ENCODE measurements at places on chromosomes 1 and 21. TPM values are rescaled to one million over a fixed set of nuclear protein-coding genes. Genes with fewer than 3 reads are reported as not detected.

The OR2AK2 gene
- total RNA-seq, result 0.33 TPM

The OVAAL gene
- not detected for total RNA-seq

DNA sequence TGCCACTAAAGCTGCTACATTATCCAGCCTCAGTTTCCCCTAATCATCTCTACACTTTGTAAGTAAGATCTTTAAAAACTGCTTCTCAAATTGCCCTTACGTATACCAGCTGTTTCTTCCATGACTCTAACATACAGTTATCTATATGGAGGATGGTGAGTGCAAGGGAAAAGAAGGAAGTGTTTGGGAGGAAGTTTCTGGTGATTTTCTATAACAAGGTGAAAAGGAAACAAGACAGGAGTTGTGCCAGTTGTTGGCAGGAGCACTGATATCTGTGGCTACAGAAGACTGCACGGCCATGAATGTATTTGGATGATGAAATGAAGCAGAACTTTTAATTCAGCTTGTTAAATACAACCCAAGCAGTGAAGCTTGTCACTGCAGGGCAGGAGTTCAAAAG is 32.3 kb upstream of the NHLH2 start:
- no peaks in the 10 kb centered on the region for H3K4me1 ChIP-seq
- H3K36me3 ChIP-seq, result no peaks in the 10 kb centered on the region
- no peak overlapping the region for H3K4me3 ChIP-seq
- no peak for DNase-seq
- H3K27ac ChIP-seq, result no peak overlapping the region

- H3K27ac ChIP-seq, result no peak overlapping the region
- H3K4me1 ChIP-seq, result no peaks in the 10 kb centered on the region
- no peaks in the 10 kb centered on the region for H3K36me3 ChIP-seq
- no peaks in the 10 kb centered on the region for H3K27me3 ChIP-seq
- no peak for DNase-seq
These were observed 76.2 kb downstream of the EIF4G3 start for GRCh38 chr1:21100481-21100921.

DNA sequence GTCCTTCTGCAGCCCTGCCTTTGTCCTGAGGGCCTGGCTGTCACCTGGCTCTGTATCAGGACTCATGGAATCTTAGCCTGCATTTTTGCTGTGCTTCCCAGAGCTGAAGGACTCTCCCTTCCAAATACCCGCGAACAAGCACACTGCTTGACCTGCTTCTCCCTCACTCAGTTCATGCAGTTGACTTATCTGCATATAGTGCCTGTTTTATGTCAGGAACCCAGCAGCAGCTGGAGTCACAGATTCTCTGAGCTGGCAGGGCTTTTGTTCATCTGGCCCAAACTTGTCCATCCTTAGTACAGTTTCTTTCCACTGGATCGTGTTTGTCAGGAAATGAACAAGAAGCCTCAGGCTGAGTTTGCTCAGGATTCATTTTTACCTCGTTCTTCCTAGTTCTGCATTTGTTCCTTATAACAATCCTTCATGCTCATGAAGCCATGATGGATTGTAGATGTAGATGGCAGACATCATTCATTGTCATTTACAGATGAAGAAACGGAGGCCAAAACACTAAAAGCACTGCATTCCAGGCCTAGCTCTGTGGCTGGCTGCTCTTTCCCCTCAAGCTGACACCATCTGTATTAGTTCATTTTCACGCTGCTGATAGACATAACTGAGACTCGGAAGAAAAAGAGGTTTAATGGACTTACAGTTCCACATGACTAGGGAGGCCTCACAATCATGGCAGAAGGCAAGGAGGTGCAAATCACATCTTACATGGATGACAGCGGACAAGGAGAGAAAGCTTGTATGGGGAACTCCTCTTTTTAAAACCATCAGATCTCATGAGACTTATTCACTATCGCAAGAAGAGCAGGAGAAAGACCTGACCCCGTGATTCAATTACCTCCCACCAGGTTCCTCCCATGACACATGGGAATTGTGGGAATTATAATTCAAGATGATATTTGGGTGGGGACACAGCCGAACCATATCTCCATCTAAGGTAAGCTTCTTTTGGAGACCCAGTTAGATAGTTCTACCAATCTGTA is 150.9 kb downstream of the HIVEP3 start:
- H3K36me3 ChIP-seq, result no peaks in the 10 kb centered on the region
- H3K27ac ChIP-seq, result no peak overlapping the region
- no peak overlapping the region for H3K4me3 ChIP-seq
- DNase-seq, result no peak
- no peaks in the 10 kb centered on the region for H3K4me1 ChIP-seq

The OR14C36 gene
- total RNA-seq, result not detected

Measured in T-cell (primary cell).